ENCODE measurements at places on chromosomes 7 and 10.

- no peak for DNase-seq
Observed at GRCh38 chr7:17545348-17545747, 246.9 kb downstream of the AHR start.

DNA sequence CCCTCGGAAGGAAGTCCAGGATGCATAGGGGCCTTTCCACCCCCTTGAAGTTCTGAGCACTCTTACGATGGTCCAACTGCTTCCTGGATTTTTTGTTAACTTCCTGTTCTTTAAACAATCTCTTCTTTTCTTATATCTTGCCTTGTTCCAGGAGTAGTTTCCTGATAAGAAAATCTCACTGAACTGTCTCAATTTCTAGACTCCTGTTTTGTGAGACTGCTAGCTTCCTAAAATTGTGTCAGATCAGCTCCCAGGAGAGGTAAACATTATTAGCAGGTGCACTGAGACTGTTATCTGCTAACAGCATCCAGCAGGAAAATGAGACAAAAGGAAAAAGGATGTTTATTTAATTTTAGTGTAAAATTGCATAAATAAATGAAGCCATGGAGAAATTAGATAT is 106.2 kb upstream of the PITRM1 start:
- DNase-seq, result no peak

GRCh38 chr7:78057571-78057970 is 259.0 kb downstream of the PHTF2 start:
- DNase-seq, result no peak

GRCh38 chr7:156232931-156233705 is 407.5 kb upstream of the RNF32 start:
- DNase-seq, result no peak

DNA sequence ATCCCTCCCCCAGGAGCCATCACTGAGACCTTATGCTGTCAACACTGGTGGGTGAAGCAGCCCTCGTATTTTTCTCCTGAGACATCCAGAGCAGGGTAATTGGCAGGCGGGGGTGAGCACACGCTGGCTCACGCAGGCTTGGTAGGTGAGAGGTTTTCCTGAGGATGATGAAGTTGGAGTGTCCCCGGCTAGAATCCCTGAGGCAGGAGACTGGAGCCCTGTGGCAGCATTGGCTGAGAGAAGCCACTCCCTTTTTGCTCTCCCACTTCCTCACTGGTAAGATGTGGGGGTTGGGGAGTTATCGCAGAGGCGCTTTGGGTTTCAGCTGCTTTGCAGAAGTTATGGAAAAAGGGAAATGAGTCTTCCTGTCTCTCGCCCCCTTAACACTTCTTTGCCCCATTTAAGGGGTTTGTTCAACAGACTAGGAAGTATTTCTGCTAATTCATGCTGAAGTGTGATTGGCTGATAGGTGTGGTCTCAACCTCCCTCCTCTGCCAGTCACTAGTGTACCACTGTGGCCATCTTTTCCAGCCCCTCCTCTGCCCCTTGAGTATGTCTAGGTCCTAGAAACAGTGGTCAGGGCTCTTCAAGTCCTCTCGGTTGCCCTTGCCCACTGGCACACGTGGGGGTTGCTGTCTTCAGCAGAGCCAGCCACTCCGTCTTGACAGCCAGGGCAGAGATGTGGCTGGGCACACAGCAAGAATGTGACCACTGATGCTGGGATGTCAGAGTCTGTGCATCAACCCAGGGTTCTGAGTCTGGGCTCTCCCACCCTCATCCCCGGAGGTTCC is 5.7 kb downstream of the ARPC1B start:
- no peak for DNase-seq

- no peak for DNase-seq
Observed at GRCh38 chr10:35650894-35651293, 8.8 kb upstream of the FZD8 start.

GRCh38 chr10:47287365-47287802 is 12.6 kb upstream of the GDF10 start:
- DNase-seq, result no peak

DNA sequence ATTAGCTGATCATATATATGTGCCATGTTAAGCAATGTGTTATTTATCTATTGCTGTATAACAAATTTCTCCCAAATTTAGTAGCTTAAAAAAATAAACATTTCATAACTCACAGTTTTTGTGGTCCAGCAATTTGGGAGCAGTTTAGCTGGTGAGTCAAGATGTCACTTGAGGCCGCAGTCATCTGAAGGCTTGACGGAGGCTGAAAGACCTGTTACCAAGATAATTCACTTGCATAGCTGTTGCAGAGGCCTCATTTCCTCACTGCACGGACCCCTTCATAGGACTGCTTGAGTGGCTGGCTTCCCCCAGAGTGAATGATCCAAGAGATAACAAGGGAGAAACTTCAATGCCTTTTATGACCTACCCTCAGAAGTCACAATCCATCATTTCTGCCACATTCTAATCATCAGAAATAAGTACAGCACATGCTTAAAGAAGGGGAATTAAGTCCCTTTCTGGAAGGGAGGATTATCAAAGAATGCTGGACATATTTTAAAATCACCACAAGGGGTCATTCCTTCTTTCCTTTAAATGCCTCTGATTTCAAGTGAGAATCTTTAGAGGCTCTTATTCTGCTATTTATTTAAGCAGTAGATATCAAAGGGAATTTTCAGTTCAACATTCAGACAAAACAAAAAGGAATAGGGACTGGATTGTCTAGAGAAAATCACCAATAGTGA is 10.5 kb upstream of the SRPK2 start:
- no peak for DNase-seq

DNA sequence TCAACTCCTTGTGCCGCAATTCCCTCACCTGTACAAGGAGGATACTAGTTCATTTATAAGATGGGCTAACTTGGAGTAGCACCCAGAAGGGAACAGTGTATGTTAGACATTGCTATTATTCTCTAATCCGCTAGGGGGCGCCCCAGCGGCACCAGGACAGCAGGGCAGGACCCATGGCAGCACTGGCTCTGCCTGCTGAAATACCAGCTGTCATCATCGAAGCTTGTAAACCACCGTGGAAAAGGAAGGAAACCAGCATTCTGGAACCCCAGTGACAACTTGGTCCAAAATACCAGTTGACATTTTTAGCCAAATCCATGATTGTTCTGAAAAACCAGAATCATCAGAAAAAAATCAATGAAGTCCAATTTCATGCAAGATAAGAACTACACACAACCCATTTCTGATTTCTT is 134.4 kb downstream of the ITGA8 start:
- no peak for DNase-seq

DNA sequence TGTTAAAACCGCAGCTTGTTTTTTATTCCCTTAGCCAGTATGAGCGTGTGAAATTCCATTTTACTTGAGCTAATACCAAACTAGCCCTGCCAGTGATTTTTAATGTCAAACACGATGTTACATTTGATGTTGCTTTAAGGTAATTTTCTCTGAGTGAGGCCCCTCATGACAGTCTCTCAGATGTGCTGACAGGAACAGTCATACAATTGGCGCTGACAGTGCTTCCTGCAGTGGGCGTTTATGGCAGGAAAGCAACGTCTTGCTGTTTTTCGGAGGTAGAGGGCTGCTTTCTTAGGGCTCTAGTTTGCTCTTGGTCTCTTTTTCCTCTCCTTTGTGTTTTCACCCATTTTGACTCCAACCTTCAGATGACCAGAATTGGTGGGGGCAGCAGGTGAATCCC is 19.3 kb downstream of the PON1 start:
- DNase-seq, result no peak

GRCh38 chr10:116766837-116767634 is 24.7 kb upstream of the HSPA12A start:
- no peak for DNase-seq

DNA sequence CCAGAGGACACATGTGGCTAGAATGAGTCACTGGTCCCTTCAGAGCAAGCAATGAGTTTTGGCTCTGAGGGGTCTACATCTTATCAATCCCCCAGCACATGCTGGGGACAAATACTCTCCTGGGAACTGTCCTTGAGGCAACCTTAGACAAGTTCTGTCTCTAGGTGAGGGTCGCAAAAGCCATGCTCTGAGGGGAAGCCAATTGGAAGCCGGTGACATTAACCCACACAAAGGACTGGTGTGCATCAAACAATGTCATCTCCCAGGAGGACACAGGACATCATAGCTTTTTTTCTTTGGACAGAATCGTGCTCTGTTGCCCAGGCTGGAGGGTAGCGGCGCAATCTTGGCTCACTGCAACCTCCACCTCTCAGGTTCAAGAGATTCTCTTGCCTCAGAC is 111.6 kb upstream of the ZNF722 start:
- no peak for DNase-seq

- DNase-seq, result no peak
Observed at GRCh38 chr7:28818996-28819395, 139.1 kb downstream of the TRIL start.

DNA sequence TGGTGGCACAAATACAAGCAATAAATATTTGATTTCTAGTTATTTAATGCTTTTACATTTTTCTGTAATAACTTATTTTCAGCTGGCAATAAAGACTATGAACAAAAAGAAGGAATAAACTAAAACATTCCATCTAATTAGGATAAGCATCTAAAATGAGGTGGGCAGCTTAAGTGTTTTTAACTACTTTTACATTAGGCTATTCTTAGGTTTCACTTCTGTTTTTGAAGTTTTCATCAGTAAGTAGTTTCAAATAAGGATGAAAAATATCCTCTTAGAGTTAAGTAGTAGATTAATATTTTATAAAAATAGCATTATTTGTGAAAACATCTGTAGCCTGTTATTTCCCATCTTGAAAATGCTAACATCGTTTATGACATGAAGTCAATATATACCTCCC is 15.9 kb downstream of the NT5C2 start:
- no peak for DNase-seq

DNA sequence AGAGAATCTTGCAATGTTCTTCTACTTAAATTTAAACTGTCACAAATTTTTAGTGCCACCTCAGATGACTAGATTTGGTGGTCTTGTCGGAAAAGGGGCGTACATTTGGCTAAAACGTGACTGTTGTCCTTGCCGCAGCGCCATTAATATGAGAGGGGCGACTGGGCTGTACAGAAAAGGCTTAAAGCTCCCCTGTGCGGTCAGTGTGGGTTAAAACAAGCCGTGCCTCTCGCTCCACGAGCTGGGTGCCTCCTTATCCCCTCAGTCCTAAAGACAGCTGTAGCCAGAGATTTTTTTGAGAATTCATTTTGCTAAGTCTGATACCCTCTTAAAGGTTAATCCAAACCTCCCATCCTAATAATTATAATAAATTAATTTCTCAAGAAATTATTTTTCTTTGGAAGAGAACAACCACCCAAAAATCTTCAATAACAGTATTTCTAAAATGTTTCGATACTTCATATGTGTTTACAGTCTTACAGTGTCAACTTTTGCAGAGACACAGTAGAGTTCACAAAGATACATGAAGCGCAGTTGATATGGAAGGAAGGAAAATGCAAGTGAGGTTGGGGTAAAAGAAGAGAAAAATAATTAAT is 68.6 kb downstream of the C7orf25 start:
- DNase-seq, result no peak

DNA sequence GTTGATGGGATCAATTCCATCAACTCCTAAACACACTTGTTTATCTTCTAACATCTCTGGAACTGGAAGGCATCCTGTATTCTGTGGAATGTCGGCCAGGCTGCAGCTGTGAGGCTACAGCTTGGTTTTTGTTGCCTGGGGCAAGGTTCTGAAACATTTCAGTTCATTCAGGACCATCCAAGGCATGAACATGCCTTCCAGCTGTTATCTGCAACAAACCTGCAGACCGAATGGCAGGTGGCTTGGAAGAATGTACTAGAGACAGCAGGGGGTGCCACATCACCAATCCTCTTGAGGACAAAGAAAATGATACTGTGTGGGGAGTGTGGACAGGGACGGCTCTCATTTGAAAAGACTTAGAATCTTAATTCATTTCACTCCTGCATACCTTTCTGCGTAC is 12.4 kb downstream of the PAPOLB start:
- DNase-seq, result no peak

GRCh38 chr7:34309116-34309515 is 348.9 kb upstream of the NPSR1 start:
- no peak for DNase-seq

- no peak for DNase-seq
Observed at GRCh38 chr7:47614450-47614849, 32.5 kb upstream of the TNS3 start.

DNA sequence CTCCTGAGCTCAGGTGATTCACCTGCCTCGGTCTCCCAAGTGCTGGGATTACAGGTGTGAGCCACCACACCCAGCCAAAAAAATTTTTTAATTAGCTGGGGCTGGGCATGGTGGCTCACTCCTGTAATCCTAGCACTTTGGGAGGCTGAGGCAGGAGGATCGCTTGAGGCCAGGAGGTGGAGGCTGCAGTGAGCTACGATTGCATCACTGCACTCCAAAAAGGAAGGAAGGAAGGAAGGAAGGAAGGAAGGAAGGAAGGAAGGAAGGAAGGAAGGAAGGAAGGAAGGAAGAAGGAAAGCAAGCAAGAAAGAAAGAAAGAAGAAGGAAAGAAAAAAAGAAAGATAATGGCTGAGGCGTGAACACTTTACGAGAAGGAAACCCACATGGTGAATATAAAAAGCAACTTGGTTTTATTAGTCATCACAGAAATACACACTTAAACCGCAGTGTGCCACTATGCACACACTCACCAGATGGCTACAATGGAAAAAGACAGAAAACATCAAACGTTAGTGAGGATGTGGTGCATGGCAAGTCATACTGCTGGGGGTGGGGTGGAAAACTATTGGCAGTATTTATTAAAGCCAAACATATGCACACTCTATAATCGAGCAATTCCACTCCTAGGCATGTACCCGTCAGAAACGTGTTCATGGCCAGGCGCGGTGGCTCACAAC is 4.4 kb upstream of the CCL26 start:
- DNase-seq, result peak; percentile 28

DNA sequence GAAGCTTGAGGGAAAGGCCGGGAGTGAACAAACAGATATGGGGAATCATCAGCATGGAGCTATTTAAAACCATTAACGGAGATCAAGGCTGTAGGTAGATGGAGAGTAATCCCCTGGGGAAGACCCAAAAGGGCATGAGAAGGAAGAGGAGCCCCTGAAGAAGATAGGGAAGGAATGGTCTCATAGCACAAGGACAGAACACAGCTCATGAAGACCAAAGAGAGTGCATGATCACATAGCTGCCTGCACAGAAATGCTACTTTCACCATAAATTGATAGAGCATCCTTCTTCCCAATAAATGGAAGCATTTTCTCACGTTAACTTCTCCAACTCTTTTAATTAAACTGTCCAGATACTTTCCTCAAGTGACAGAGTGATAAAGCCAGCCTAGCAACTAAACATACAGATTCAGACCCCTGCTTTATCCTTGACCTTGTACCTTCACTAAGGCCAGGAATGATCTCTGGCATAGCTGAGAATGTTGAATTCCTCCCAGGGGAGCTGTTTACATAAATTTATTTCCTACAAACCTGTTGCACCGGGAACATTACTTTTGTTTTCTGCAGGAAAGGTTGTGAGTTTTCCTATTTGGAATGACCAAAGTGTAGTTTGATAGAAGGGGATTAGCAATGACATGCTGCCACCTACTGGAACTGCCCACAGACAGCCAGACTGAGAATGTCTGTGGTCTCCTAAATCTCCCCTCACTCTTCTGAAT is 110.8 kb upstream of the LRGUK start:
- no peak for DNase-seq

GRCh38 chr10:15491856-15492642 is 121.0 kb upstream of the FAM171A1 start:
- no peak for DNase-seq

- no peak for DNase-seq
Observed at GRCh38 chr7:47190462-47190861, 391.4 kb downstream of the TNS3 start.

GRCh38 chr7:121262221-121262620 is 66.6 kb upstream of the WNT16 start:
- DNase-seq, result no peak
